ENCODE measurements at places on chromosomes 6 and 20.

- no peak for DNase-seq
Observed at GRCh38 chr6:149060300-149060984, 257.1 kb upstream of the TAB2 start.

- DNase-seq, result no peak
Observed at GRCh38 chr6:17470202-17470937, 77.0 kb downstream of the CAP2 start.

GRCh38 chr6:86581833-86582232 is 355.5 kb upstream of the HTR1E start:
- DNase-seq, result no peak

- no peak for DNase-seq
Observed at GRCh38 chr20:46967646-46968045, 73.0 kb downstream of the EYA2 start.

- no peak for DNase-seq
Observed at GRCh38 chr20:49110767-49111694, 64.9 kb downstream of the CSE1L start.

GRCh38 chr6:144639654-144640053 is 354.5 kb downstream of the UTRN start:
- DNase-seq, result no peak

DNA sequence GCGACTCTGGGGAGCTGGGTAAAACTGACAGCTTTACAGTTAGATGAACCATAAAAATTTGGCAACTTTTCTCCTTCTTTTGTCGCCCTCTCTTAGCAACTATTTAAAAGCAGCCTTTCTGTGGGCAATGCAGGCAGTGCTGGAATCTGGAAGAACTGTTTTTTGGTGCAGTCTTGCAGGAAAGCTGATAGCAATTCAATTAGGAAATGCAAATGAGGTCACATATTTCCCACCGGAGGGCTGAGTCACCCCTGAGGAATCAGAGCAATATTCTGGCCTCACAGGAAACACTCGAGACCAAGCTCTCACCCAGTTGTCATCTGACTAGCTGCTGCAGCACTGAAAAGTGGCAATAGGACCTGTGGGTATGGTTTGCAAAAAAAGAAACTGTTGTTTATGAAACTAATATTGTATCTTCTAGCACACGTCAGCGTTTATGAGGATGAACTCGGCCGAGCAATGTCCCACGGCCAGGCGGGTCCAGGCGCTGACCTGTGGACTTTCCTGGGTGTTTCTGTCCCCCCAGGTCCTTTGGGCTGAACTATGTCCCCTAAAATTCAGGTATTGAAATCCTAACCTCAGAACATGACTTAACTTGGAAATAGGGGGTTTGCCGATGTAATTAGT is 312.3 kb downstream of the TAF4 start:
- no peak for DNase-seq

GRCh38 chr6:9745966-9746365 is 668.9 kb downstream of the TFAP2A start:
- DNase-seq, result no peak

- no peak for DNase-seq
Observed at GRCh38 chr6:15751721-15752350, 89.0 kb upstream of the DTNBP1 start.

GRCh38 chr6:90530882-90531281 is 56.0 kb downstream of the MAP3K7 start:
- no peak for DNase-seq

- DNase-seq, result no peak
Observed at GRCh38 chr20:61251529-61252393, at the start of gene CDH4. CDH4 (plus strand) TSS chr20:61252261.

DNA sequence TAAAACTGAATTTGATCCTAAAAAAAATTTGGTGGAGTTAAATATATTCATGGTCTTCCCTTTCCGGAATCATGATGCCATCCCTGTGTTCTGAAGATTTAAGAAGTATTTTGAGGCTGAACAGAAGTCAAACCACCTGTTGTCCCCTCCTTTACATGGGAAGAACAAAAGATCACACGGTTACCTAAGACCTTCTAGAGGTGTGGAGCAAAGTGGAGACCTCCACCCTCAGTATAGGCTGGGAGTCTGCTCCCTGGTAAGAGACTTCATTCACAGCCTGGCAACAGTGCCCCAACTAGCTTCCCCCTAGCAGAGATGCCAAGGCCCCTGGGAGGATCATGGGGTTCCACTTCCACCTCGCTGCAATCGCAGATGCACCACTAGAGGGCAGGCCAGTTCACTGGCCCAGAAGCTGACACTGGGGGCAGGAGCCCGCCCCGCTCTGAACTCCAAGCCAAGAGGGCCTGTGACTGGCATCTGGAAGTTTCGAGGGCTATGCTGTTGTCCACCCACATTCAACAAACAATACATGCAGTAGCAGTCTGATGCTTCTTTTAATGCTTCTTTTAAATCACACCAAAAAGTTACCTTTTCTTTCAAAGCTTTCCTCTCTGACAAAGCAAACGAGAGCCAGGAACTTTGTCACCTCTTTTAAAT is 19.5 kb upstream of the UBE2J1 start:
- peak; percentile 72 for DNase-seq

- no peak for DNase-seq
Observed at GRCh38 chr20:24964506-24964840, 15.4 kb downstream of the CST7 start.

GRCh38 chr20:57185188-57185743 is 81.2 kb downstream of the BMP7 start:
- DNase-seq, result no peak
